Breast epithelium (tissue), 4 donors: ENCODE measurements at places on chromosomes 5 and 9. TPM values are rescaled to one million over a fixed set of nuclear protein-coding genes. Genes with fewer than 3 reads are reported as not detected.

- no peak for DNase-seq
- no peak overlapping the region for H3K27ac ChIP-seq
- no peaks in the 10 kb centered on the region for H3K27me3 ChIP-seq
- H3K4me3 ChIP-seq: no peak overlapping the region
- no peaks in the 10 kb centered on the region for H3K36me3 ChIP-seq
- H3K4me1 ChIP-seq: no peaks in the 10 kb centered on the region
Observed at GRCh38 chr5:116137544-116138378, 52.9 kb downstream of the COMMD10 start.

The PCDHA3 gene
- 2.8 TPM for total RNA-seq

- H3K27ac ChIP-seq: no peak overlapping the region
- no peak overlapping the region for H3K4me3 ChIP-seq
- H3K27me3 ChIP-seq: no peaks in the 10 kb centered on the region
- no peaks in the 10 kb centered on the region for H3K4me1 ChIP-seq
- DNase-seq: no peak
- no peaks in the 10 kb centered on the region for H3K36me3 ChIP-seq
Observed at GRCh38 chr5:34480810-34481528, 175.2 kb upstream of the RAI14 start.

DNA sequence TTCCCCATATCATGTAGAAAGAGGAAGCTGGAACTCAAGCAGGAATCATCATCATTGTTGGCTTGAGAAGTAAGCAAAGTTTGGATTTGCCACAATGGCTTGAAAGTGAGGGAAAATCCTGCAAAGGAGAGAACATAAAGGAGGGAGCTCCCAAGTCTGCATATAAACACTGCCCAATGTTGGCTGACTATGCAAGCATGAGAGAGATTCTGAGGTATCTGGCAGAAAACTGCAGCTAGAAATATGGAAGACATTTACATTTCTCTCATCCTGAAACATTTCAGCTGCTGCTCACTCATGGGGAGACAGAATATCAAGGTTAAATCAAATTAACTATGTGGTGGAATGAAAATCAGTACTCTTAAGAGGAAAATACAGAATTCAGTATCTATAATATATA is 415.6 kb upstream of the TNC start:
- no peaks in the 10 kb centered on the region for H3K36me3 ChIP-seq
- no peak overlapping the region for H3K27ac ChIP-seq
- no peaks in the 10 kb centered on the region for H3K27me3 ChIP-seq
- no peaks in the 10 kb centered on the region for H3K4me1 ChIP-seq
- H3K4me3 ChIP-seq: no peak overlapping the region

GRCh38 chr9:96222132-96222531 is 79.8 kb downstream of the HSD17B3 start:
- no peaks in the 10 kb centered on the region for H3K4me1 ChIP-seq
- H3K4me3 ChIP-seq: no peak overlapping the region
- no peak for DNase-seq
- H3K36me3 ChIP-seq: no peaks in the 10 kb centered on the region
- no peak overlapping the region for H3K27ac ChIP-seq

GRCh38 chr5:154342211-154342610 is 103.6 kb upstream of the SAP30L start:
- H3K27ac ChIP-seq: no peak overlapping the region
- DNase-seq: no peak
- no peaks in the 10 kb centered on the region for H3K27me3 ChIP-seq
- H3K36me3 ChIP-seq: no peaks in the 10 kb centered on the region
- no peak overlapping the region for H3K4me3 ChIP-seq

DNA sequence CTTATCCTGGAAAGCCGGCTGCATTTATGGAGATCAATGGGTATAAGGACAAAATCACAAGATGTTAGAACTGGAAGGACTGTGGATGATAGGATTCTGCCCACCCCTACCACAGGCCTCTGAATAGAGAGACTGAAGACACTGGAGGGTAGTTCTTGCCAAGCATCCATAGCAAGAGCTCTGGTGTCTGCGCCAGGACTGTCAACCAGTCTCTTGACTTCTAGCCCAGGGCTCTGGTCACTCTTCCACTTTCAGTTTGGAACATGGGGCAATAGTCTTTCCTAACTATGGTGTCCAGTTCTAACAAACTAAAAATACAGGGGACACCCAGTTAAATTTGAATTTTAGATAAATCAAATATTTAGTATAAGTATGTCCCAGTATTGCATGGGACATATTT is 23.4 kb downstream of the LARP1 start:
- H3K4me3 ChIP-seq: no peak overlapping the region
- no peak for DNase-seq
- H3K27ac ChIP-seq: no peak overlapping the region
- H3K4me1 ChIP-seq: peaks cover 4% of the 10 kb centered on the region
- H3K27me3 ChIP-seq: no peaks in the 10 kb centered on the region
- no peaks in the 10 kb centered on the region for H3K36me3 ChIP-seq

- no peaks in the 10 kb centered on the region for H3K36me3 ChIP-seq
- no peaks in the 10 kb centered on the region for H3K27me3 ChIP-seq
- H3K4me1 ChIP-seq: no peaks in the 10 kb centered on the region
- H3K4me3 ChIP-seq: no peak overlapping the region
- DNase-seq: no peak
Observed at GRCh38 chr5:149871471-149871870, 73.1 kb downstream of the PDE6A start.

The CDX1 gene
- total RNA-seq: 1.3 TPM

The GGTA1 gene
- total RNA-seq: 11.4 TPM

GRCh38 chr5:78566747-78567425 is 81.7 kb downstream of the LHFPL2 start:
- H3K36me3 ChIP-seq: no peaks in the 10 kb centered on the region
- no peak for DNase-seq
- no peak overlapping the region for H3K4me3 ChIP-seq

The TXN gene
- 96.7 TPM for total RNA-seq

DNA sequence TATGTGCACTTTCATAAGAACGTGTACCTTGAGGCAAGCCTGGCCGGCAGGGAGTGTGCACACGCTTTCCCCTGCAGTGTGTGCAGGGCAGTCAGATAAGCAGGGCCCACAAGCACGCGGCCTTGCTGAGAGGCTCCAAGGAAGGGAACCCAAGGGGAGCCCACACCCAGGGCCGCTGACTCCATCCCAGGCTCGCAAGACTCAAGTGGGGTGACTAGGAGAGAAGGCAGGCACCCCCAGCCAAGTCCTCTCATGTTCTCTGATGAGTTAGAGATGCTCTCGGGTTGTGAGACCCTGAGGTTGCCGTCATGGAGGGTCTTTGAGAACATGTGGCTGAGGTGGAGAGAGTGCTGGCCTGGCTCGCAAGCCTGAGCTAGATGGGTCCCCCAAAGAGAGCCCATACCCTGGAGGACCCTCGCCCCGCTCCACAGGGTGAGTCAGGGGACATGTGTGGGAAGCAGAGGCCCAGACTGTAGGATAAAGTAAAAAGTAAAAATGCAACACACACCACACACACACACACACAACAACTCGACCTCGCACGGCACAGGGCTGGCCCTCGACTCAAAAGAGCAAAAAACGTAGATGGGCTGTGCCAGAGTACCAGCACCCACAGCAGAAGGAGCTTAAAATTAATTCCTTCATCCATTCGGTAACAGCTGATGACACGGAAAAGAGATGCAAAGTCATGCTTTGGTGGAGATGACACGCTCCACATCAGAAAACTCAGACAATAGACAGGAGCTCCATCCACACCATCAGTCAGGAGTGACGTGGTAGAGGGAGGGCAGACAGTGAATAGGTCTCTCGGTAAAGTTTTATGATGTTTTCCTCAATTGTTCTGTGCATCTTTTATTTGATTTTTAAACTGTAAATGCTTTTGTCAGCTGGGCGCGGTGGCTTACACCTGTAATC is 54.8 kb upstream of the NKD2 start:
- H3K36me3 ChIP-seq: no peaks in the 10 kb centered on the region
- no peak overlapping the region for H3K4me3 ChIP-seq

The PDZD2 gene
- total RNA-seq: 17.7 TPM

The IFNK gene
- total RNA-seq: not detected

GRCh38 chr5:115578657-115579056 is 23.6 kb downstream of the TICAM2 start:
- H3K36me3 ChIP-seq: no peaks in the 10 kb centered on the region

The PFN3 gene
- not detected for total RNA-seq

DNA sequence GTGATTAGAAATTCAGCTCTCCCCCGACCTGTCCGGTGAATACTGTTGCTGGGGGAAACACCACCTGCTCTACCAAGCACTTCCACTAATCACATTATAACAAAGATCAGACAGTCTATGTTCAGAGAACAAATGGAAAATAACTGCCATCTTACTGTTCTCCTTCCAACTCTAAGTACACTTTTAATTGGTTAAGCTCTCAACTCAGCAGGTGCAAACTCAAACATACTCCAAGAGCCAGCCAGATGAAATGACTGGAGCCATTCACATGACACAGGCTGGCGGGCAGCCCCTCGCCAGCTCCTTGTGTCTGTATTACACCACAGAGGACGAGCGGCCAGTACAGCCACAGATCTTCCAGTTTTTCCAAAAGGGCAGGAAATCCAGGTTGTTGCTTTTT is 16.1 kb downstream of the LIFR start:
- H3K4me3 ChIP-seq: no peak overlapping the region
- DNase-seq: peak; percentile 43
- peak overlapping the region; percentile 19 for H3K27ac ChIP-seq
- H3K4me1 ChIP-seq: peaks cover 5% of the 10 kb centered on the region

The MYMK gene
- total RNA-seq: not detected

GRCh38 chr5:174919351-174919750 is 195.0 kb downstream of the MSX2 start:
- no peak for DNase-seq
- no peaks in the 10 kb centered on the region for H3K27me3 ChIP-seq
- H3K36me3 ChIP-seq: no peaks in the 10 kb centered on the region
- no peaks in the 10 kb centered on the region for H3K4me1 ChIP-seq
- no peak overlapping the region for H3K4me3 ChIP-seq

The ENTPD2 gene
- 0.16 TPM for total RNA-seq

GRCh38 chr5:160441311-160441781 is 19.7 kb downstream of the PTTG1 start:
- H3K4me1 ChIP-seq: no peaks in the 10 kb centered on the region
- no peak overlapping the region for H3K4me3 ChIP-seq
- H3K27me3 ChIP-seq: no peaks in the 10 kb centered on the region
- no peaks in the 10 kb centered on the region for H3K36me3 ChIP-seq
- no peak overlapping the region for H3K27ac ChIP-seq
- DNase-seq: no peak

The CCNO gene
- total RNA-seq: 3.2 TPM

DNA sequence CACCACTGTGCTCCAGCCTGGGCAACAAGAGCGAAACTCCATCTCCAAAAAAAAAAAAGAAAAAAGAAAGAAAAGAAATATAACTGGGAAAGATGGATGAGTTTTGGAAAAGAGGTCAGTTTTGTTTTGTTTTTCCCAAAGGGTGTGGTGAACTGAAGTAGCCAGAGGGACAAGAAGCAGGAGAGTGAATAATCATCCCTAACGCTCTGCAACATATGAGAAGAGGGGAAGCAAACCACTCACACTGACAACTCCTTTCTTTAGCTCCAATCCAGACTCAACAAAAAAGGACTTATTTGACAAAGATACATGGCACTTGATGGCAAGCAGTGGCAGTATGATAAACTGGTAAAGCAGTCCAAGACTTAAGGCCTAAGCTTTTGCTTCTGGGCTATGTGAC is 176.1 kb upstream of the HMHB1 start:
- H3K27me3 ChIP-seq: no peaks in the 10 kb centered on the region
- no peaks in the 10 kb centered on the region for H3K36me3 ChIP-seq
- H3K4me1 ChIP-seq: no peaks in the 10 kb centered on the region

DNA sequence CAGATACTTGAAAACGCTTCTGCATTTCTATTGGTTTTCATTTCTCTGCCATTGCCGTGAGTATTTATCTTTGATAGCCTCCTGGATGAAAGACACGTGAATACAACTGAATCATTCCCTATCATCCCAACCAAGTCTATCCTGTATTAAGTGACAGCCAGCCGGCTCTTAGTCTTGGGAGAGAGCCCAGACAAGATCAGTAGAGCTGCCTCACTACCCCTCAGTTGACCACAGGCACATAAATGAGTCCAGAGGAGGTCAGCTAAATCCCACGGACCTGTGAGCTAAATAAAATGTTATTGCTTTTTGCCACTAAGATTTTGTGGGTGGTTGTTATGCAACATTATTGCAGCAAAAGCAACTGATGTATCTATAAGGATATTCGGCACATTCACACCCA is 639.0 kb upstream of the ACO1 start:
- no peaks in the 10 kb centered on the region for H3K4me1 ChIP-seq
- H3K27ac ChIP-seq: peak overlapping the region; percentile 72
- no peak overlapping the region for H3K4me3 ChIP-seq
- H3K27me3 ChIP-seq: no peaks in the 10 kb centered on the region

The PCDHA9 gene
- total RNA-seq: 0.66 TPM

The CEL gene
- total RNA-seq: 0.32 TPM

GRCh38 chr9:98867103-98867428 is 59.6 kb downstream of the GALNT12 start:
- H3K4me3 ChIP-seq: no peak overlapping the region
- H3K27ac ChIP-seq: peak overlapping the region; percentile 78
- no peak for DNase-seq
- no peaks in the 10 kb centered on the region for H3K27me3 ChIP-seq
- no peaks in the 10 kb centered on the region for H3K36me3 ChIP-seq
- no peaks in the 10 kb centered on the region for H3K4me1 ChIP-seq

DNA sequence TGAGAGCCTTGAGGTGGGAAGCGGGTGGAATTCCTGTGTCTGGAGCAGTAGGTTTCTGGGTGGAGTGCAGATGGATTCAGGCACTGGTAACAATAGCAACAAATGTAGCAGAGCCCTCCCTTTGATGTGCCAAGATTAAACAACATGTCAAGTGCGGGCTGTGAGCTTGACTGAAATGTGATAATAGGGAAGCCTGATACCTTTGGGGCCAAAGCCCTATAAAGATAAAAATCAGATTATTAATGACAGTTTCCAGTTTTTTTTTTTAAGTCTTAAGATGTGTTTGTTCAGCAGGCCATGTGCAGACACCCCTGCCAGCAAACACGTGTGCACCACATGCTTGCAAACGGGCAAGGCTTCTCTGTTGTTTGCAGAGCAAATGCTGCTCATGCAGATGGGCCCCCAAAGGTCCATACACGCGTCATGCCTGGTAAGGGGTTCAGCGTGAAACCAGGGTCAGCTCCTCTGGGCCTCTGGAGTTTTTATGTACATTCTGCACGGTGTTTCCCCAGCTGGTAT is 193.2 kb downstream of the GADD45G start:
- H3K36me3 ChIP-seq: no peaks in the 10 kb centered on the region
- H3K27ac ChIP-seq: no peak overlapping the region
- H3K4me3 ChIP-seq: no peak overlapping the region
- H3K27me3 ChIP-seq: no peaks in the 10 kb centered on the region
- H3K4me1 ChIP-seq: no peaks in the 10 kb centered on the region
- no peak for DNase-seq

DNA sequence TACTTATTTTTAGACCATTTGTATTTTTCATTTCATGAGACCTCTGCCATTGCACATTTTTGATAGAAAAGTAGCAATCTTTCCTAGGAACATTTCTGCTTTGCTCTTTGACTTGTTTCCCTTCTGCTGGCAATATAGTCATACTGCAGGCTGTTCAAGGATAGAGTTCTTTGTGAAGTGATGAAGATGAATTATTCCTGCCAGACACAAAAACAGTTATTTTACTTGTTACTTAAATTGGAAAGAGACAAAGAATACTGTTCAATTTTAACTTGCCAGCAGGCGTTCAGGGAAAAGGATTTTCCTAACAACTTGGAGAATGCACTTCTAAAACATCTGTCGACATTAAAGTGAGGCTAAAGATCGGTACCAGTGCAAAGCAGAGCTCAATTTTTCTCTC is 251.7 kb upstream of the ACTBL2 start:
- DNase-seq: no peak
- no peaks in the 10 kb centered on the region for H3K4me1 ChIP-seq
- H3K36me3 ChIP-seq: no peaks in the 10 kb centered on the region
- no peaks in the 10 kb centered on the region for H3K27me3 ChIP-seq
- no peak overlapping the region for H3K27ac ChIP-seq
- no peak overlapping the region for H3K4me3 ChIP-seq

The DBH gene
- total RNA-seq: not detected
